ENCODE measurements at places on chromosomes 3 and 15.

- no peak for DNase-seq
Measured at GRCh38 chr3:42256135-42256819, 9.7 kb downstream of the CCK start.

DNA sequence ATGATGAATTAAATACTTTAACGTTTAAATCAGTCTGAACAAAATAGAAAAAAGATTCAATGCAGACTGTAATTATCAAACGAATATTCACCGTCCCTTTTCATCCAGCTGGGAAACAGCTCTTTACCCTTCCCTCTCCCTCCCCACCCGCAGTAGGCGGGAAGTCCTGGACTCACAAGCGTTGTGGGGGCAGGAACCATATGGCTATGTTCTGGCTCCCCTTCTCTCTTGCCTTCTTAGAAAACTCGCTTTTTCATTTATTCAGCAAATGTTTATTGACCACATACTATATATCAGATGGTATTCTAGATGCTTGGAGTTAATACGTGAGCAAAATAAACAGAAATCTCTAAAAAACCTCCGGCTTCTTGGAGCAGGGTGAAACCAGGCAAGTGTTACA lies 715 bp upstream of the SCAPER start:
- no peak for DNase-seq

- DNase-seq, result no peak
Measured at GRCh38 chr15:40234783-40235182, 4.1 kb upstream of the PAK6 start.

DNA sequence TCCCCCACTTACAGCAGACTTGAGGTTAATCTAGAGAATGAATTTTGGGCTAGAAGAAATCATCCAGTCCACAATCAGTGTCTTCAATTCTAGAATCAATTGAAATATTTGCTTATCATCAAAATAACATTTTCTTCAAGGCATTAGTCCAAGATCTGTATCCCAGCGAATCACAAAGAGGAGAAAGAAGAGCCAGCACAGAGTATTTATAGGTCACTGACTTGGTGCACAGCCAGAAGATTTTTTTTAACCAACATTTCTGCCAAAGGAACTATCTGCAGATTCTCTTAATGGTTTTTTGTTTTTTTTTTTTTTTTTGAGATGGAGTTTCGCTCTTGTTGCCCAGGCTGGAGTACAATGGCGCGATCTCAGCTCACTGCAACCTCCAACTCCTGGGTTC lies 178.2 kb downstream of the TNIK start:
- no peak for DNase-seq

GRCh38 chr15:74200412-74200815 lies 2.2 kb downstream of the STRA6 start:
- no peak for DNase-seq

- DNase-seq, result no peak
Measured at GRCh38 chr3:110767156-110767555, 304.5 kb upstream of the NECTIN3 start.
